ENCODE measurements at places on chromosomes 1 and 21.

DNA sequence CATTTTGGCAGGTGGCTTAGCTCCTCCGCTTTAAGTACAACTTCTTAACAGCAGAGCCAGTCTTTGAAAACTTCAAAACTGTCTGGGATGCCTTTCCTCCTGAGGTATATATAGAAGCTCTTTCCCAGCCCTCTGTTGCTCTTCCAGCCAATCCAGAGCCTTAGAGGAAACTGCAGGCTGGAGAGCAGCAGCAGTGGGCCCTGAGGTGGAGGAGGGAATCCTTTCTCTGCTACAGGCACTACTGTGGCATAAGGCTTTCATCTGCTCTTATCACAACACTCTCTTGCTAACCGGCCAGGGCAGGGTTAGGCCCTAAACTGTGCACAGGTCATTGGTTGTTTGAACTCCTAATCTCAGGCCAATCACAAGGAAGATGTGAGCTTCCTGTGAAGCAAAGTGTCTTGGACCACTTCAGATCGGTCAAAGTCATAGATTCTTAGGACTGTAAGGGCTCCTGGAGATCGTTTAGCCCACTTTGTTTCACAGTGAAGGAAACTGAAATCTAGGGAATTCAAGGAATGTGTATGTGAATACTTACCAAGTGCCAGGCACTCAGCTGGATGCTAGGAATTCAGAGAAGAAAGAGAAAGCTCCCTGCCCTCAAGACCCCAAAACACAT lies at the start of gene RGS5:
Gene RGS5 (minus strand): TSS at position 84 of the 619 bp plus-strand sequence. CDS start 81 bp downstream, at position 3.
- DNase-seq = no peak

DNA sequence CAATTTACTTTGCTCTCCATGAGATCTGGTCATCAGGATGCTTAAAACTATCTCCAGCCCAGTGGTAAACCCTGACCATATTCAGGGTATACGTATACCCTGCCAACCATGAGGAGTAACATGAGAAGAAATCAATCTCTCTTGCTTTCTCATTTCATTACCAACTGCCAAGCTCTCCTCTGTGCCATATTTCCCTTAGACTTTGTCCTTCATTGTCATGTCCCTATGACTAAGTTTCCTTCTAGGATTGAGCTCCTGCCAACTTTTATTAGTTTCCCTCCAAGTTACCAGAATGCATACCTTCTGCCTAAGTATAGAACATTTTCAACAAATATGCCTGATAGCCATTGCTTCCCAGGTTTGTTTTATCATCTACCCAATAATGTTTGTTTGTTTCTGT lies 1113.9 kb upstream of the B3GALT2 start:
- no peak for DNase-seq

- no peak for DNase-seq
Observed at GRCh38 chr1:17636612-17637011, 97.1 kb downstream of the ARHGEF10L start.

- DNase-seq = no peak
Observed at GRCh38 chr21:46128933-46129571, 26.3 kb downstream of the FTCD start.

- no peak for DNase-seq
Observed at GRCh38 chr1:242523719-242524570, 552 bp downstream of the PLD5 start.

DNA sequence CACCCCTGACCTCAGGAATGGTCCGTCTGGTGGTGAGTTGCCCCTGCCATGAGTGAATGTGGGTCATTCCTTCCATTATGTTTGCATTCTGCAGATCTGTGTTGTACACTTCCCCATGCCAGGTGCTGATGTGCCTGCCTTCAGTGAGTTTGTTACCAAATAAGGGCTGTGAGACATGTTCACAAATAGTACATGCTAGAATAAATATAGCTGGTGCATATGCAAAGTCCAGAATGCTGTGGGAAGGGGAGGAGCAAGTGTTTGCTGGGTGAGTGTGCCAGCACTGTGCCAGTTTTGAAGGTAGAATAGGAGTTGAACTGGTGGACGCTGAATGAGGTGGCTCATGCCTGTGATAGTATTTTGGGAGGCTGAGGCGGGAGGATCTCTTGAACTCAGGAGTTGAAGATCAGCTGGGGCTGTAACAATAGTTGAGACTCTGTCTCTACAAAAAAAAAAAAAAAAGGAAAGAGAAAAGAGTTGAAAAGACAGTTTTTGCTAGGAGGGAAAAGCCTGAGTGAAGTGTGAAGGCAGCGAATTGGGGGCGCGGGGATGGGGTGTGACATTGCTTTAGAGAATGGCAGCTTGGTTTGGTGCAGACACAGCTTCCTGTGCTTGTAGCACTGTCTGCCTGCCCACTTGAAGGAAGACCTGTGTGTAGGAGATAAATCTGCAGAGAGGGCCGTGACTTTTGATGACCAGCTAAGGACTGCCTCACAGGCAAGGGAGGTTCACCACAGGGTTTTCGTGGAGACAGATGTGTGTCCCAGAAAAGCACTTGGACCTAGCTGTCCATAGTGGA lies 61.1 kb downstream of the LGR6 start:
- DNase-seq = no peak
